Right lobe of liver (tissue), 6 donors: ENCODE measurements at places on chromosomes 11 and 22.

DNA sequence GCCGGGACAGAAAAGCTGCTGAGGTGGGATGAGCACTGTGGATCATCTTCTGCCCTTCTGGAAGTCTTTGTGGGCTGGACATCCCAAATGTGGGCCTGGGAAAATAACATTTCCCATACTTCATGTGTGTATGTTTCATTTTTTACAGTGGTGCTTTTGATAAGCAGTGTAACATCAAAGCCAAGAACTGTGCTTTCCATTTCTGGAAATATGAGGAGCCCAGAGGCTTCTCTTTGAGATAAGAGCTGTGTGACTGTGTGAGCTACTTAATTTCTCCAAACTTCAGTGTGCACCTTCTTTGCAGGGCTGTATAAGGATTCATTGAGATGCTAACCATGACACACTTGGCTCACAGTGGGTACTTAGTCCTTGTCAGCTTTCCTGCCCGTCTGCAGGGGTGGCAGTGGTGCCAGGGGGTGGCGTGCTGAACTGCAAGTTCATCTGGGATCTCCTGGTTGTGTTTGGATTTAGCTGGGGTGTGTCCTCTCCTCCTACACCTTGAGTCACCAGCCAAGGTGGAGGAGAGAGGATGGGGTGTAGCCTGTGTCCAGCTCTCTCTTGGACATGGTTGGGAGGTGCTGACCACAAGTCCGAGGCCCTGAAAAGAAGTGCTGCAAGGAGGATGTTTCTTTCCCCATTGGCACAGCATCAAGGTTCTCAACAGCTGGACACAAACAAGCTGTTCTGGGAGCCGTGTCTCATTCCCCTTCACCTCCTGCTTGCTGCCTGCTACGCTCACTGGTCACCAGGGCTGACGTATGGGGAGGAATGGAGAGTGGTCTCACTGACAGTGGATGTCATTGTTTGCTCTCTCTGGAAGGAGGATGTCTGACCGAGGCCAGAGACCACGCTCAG is 139.4 kb downstream of the TEAD1 start:
- no peak for DNase-seq

GRCh38 chr11:135004495-135004894 is 592.5 kb upstream of the B3GAT1 start:
- DNase-seq: no peak

- no peak for DNase-seq
Observed at GRCh38 chr11:3194016-3194816, 24.4 kb downstream of the MRGPRG start.

DNA sequence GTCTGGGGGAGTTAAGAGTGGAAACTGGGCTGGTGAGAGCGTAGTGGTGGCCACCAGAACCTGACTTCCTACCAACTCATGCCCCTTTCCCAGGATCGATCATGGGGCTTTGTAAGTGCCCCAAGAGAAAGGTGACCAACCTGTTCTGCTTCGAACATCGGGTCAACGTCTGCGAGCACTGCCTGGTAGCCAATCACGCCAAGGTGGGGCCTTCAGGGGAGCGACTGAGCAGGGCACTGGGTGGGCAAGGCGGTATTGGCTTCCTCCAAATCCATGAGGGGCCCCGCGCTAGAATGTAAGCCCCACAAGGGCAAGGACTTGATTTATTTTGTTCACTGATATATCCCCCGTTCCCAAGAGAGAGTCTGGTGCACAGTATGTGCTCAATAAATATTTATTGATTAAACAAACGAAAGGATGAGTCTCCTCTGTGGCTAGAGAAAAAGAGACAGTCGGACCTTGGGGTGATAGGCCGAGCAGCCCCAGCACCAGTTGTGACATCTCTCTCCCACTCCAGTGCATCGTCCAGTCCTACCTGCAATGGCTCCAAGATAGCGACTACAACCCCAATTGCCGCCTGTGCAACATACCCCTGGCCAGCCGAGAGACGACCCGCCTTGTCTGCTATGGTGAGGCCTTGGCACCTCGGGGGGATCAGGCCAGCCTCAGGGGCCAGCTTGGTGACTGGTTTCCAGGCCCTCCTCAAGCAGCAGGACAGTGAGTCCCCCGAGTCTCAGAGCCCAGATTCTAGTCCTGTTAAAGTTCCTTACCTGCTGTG is 765 bp downstream of the ZFPL1 start:
- no peak for DNase-seq

DNA sequence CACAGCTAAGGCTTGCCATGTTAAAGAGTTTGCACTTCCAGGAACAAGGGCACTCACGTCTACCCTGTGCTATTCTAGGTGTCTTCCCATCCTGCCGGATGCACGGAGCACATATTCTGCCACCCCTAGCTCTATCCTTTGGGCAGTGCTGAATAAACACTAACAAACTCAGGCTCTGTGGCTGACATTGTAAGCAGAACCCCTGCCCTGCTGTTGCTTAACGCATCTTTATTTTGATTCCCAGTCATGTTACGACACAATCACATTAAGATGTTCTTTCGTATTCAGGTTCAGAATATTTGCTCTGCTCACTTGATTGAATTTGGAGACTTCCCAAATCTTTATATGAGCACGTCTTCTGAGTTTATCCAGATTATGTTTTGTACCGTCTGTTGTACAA is 3.7 kb upstream of the HDHD5 start:
- no peak for DNase-seq

- no peak for DNase-seq
Observed at GRCh38 chr22:20143883-20144665, 6.8 kb downstream of the CCDC188 start.

GRCh38 chr11:97280347-97280746 is 890.5 kb downstream of the JRKL start:
- DNase-seq: no peak

- no peak for DNase-seq
Observed at GRCh38 chr22:27673839-27674238, 127.7 kb downstream of the MN1 start.

DNA sequence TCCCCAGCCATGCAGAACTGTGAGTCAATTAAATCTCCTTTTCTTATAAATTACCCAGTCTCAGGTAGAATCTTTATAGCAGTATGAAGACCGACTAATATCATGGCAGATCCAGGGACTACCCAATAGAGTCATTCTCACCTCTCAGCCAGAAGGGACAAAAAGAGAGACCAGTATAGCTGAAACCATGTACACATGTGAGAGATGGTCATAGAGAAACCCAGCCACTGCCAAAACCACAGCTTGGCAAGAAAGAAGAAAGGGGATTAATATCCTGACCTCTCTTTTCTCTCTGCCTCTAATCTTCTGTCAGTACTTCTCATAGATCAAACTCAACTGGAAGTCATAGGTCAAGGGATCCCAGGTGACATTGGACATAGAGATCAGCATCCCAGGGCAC is 109.8 kb downstream of the CCDC34 start:
- DNase-seq: no peak

DNA sequence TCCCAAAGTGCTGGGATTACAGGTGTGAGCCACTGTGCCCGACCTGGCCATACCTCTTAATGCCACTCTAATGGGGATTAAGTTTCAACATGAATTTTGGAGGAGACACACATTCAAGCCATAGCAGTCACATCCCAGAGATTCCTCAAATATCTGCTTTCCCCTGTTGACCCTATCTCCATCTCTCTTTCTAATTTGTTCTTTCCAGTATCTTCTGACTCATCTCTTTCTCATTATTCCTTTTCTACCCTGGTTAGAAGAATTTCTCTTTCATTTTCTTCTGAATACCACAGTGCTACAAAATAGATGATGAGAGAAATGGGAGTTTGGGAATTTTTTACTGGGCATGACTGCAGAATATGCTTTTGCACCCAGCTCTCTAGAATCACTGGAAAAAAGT is 5.1 kb downstream of the OR10V1 start:
- no peak for DNase-seq

DNA sequence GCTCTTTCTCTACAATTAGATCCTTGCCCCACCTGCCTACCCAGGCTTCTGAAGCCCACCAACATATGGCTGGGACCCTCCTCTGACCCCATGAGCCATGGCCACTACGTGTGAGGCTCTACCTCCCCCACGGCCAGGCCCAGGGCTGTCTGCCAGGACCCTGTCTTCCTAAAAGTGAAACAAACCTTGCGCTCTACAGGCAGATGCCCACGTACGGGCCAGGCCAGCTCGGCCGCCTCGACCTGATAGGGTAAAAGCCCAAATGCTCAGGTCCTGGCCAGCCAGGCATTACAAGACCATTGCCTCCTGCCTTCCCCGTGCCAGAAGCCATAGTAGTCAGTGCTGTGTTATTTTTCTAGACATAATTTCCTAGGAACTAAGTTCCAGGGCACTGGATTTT is 1496.4 kb downstream of the BRD1 start:
- no peak for DNase-seq

DNA sequence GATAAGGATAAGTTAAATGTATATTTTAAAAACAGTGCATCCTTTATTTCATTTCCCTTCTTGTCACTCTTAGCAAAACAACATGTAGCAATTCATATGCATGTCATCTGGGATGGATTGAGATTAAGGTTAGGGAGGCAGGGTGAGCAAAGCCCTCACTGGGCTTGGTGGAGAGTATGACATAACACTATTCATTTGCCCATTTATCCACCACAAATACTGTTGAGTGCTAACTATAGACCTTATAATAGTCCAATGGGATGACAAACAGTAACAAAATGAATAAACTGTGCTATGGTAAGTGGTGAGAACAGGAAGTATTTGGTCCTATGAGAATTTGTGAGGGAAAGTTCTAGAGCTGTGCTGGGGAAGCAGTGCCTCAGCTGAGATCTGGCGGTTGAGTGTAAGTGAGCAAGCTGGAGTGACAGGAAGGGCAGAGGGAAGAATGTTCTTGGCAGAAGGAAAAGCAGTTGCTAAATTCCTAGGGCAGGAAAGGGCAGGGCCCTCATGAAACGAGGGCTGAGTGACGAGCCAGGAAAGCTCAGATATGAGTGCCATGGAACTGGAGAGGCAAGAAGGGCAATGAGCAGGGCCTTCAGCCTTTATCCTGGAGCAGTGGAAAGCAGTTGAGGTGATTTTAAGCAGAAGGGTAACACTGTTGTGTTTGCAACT is 6.7 kb downstream of the HSD17B12 start:
- DNase-seq: peak; percentile 64

DNA sequence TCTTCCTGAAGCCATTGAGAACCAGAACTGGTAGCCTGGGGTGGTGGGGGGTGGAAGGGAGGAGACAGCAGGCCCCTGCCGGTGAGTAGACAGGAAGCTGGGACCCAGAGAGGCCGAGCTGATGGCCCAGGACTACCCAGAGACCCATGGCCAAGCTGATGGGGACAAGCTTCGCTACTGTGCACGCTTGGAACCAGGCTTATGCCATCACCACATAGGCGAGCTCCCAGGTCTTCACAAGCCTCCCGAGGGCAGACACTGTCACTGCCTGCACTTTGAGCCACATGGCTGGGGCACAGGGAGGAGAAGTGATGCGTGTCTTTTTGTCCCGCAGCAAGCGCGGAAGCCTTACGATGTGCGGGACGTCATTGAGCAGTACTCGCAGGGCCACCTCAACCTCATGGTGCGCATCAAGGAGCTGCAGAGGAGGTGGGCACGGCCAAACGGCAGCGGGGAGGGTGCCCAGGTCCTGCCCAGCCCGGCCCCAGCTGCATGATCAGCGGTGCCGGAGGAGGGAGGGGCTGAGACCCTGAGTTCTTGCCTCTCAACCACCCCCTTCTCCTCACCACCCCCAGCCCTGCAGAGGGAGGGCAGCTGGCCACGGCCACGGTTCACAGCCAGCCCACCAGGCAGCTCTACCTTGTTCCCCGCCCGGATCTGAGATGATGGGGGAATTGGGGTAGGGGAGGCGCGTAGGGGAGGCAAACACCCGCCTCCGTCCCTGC is 76.0 kb upstream of the KCNQ1OT1 start:
- peak; percentile 33 for DNase-seq

DNA sequence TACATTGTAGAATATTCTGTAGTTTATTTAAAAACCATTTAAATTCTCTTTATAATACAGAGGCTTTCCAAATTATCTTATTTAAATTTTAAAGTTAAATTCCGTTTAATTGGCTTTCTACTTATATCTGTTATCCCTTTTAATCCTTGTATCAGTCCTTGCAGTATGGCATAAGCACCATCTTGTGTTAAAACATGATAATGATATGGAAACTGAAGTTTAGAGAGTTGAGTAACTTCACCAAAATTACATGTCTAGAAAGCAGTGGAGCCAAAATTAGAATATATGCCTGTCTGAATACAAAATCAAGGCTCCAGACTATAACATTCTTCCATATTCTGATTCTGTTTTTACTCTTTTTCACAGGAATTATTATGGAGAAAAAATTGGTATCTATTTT is 57.0 kb downstream of the ANO5 start:
- no peak for DNase-seq
